Anterior cingulate cortex (tissue), 58 donors: ENCODE measurements at places on chromosomes 2 and 18.

DNA sequence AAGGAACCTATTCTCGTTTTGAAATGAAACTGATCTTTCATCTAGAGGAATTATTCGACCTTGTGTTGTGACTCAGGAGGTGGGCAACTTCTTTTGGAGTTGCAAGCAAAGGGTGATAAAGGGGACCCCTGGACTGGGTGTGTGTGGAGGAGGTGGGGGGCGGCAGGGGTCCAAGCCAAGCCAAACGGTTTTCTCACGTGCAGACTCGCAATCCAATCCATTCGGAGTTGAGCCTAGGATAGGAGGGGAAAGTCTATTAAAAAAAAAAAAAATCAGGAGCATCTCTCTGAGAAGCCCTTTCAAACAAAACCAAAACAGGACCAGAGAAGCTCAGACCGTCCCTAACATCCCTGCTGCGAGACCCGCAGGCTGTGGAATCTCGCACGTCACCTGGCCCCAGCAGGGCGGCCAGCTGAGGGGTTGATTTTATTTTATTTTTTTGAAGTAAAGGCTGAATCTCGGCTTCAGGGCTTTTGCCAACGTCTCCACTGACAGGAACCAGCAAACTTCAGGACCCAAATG is 3.7 kb upstream of the ZEB2 start:
- no peak for DNase-seq

GRCh38 chr2:126660971-126661370 is 5.0 kb downstream of the GYPC start:
- DNase-seq, result no peak

- DNase-seq, result no peak
Measured at GRCh38 chr2:75573145-75573878, 12.6 kb upstream of the EVA1A start.

DNA sequence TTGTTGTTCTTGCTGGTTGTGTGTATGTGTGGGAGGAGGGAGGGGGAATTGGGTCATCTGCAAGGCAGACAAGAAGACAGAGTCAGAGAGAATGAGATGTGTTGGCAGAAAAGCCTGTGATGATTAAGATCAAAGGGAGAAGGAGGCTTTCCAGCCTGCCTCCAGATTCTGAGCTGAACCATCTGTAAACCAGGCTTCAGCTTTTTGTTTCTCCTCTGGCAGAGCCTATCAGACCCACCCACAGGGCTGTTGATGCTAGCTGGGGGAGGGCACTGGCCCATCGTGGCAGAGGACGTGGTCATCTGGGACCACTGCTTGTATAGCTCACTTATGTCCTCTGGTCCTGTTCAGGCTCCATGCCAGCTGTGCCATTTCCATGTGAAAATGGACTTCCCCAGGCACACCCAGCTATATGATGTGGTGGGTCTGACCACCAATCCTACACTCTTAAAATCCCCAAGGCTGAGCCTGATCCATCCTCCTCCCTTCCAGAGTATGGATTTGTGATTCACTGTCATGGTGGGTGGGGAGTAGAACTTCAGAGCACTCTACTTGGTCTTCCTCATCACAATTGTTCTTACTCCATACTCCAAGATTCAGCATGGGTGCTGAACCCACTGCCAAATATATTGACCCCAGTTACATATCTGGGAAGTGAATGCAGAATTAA is 27.8 kb upstream of the COL6A3 start:
- no peak for DNase-seq

DNA sequence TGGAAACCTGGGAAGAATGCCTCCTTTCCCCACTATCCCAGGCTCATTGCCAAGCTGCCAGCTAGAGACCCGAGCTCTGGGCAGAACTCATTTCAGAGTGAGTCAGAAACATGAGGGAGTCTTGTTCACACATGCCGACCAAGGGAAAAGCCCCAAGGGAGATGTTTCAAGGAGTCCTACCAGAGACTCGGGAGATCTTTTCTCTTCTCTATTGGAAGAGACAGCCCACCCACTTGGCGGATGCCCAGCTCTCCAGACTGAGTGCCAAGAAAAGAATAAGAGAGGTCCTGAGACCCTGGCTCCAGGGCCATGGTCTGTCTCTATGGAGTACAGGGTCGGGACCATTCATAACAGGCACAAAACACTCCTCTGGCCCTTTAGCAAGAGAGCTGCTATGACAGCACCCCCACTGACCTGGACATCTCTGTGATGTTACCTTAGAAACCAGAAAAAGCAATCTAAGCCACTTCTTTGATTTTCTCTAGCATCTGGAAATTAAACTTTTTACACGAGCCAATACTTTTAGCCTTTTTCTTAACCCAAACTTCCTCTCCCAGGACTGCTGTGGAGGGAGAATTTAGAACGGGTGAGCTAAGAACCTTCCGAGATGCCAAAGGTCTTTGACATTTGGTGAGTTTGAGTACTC is 18.5 kb upstream of the IGFBP5 start:
- peak; percentile 42 for DNase-seq

- DNase-seq, result no peak
Measured at GRCh38 chr2:58195662-58196061, 45.5 kb downstream of the FANCL start.

DNA sequence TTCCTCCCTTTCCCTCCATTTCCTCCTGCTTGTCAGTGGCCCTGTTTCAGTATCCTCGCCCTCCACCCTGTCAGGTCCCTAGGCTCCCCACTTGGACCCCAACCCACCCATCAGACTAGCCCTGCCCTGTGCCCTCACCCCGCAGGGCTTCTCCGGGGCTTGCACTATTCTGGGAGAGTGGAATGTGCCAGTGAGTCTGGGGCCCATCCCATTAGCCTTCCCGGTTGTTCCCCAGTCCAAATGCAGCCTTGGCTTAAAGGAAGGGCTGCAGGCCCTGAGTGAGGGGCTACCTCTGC is 45.5 kb downstream of the MYO7B start:
- no peak for DNase-seq

DNA sequence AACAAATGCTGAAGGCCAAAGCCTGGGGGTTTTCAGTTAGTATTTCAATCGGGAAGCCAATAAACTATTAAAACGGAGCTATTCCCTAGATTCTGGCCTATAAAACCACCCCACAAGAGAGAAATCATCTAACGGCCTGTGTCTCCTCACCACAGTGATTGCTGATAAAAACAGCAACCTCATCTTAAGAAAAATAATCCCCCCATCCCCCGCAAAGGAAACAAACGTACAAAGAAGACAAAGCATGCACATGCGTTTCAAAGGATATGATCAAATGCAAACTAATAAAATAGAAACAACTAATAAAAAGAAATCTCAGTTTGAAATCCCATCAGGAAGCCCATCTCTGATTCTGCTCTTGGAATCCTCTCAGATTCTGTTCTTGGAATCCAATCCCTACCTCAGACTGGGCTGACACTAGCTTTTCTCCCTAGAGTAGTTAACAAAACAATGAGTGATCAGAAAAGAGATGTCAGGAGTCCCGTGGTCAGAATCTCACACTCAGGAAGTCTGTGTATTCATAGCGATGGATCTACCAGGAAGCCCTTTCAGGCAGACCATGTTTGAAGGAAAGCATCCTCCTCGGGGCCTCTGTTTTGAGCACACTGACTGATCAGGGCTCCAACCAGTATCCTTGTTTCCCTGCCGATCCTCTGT is 150.7 kb downstream of the THADA start:
- DNase-seq, result no peak

DNA sequence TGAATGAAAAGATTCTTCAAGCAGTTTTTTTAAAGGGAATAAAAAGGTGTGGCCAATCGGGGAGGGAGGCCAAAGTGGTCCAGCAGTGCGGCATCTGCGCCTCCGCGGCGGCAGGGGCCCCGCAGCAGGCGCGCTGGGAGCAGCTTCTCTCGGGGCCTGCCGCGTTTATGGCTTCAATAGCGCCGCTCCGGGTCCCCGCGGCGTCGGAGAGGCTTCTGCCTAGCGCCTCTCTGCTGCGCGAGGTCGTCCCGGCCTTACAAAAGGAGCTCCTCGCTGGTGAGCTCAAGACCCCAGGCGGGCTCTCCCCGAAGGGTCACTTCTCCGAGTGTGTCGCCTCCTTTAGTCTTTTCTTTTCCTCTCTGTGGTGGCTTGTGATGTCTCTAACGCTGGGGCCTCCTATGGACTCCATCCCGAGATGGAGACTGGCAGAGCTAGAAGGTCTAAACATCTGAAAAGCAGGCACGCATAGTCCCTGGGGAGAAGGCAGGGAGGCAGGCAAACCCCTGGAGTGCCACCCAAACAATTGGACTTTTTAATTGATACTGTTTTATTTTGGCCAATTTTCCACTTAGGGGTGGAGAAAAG is 67.1 kb downstream of the SUMO1 start:
- no peak for DNase-seq

DNA sequence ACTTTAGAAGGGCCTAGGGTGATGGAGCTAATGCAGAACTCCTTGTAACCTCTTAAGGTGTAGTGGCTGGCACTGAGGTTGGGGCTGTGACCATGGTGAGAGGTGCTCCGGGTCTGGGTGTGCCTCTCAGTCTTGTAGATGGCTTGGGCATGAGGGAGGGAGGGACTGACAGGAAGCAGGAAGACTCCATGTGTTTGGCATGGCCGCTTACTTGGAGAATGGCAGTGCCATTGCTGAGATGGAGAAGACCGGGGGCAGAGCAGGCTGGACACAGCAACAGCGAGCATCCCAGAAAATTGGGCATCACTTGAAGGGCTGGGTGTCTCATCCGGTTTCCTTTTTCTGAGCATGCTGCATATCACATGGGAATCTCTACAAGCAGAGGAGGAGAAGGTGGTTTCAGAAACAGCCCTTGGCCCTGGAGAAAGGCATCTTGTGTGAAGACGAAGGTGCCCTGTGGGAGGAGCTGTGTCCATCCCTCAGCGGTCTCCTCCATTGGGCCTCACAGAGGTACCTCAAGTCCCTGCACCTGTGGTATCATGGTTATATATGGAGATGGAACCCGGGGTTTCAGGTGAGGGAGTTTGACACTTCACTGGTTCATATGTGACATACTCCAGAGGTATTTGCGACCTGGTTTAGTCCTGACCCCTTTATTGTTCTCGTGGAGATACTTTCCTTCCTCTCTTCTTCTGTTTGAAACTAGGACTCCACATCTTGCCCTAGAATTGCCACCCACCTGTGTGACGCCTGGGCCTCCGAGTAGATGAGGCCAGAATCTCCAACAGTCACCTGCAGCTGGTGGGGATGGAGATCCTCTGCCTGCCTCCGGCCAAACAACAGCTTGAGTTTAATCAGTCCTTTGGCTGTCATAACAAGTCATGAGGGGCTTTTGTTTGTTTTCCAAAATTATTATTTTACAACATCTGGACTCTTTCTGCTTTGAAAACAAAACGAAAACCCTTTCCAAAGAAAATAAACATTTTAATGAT is 45.6 kb downstream of the INPP4A start:
- no peak for DNase-seq

DNA sequence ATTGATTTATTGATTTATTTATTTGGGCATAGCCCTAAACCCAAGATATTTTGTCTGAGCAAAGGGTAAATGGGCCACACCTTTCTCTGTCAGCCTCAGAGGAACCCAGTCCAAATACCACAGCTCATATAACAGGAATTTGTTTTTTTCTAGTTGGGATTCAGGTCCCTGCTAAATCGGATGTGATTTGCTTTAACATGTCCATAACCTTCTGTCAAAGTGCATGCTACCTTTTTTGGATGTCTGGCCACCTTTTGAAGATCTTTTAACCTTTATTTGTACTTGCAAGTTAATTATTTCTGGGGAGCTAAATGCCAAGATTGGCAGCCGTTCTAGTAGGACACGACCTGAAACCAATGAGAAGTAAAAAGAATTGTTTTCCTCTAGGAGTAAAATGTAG is 303.2 kb upstream of the UBE2E3 start:
- DNase-seq, result no peak

DNA sequence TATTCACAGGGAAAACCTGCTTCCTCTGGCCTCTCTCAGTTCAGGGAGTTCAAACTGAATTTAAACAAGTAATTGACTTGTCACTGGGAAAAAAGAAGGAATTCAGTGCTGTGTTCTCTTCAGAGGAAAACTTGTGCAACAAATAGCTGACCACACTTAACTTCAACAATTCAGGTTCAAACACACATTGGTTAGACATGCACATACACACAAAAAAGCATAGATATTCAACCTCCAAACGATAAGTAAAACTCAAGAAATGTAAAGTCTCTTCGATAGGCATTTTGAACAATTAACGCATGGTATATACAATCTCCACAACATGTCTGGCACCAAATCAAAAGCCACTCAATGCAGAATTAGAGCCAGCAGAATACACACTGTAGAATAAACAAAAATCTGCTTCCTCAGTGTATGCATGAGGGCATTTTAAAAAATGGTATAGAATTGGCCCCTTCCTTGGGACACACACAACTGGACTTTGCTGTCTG is 269.0 kb downstream of the TCF4 start:
- no peak for DNase-seq

DNA sequence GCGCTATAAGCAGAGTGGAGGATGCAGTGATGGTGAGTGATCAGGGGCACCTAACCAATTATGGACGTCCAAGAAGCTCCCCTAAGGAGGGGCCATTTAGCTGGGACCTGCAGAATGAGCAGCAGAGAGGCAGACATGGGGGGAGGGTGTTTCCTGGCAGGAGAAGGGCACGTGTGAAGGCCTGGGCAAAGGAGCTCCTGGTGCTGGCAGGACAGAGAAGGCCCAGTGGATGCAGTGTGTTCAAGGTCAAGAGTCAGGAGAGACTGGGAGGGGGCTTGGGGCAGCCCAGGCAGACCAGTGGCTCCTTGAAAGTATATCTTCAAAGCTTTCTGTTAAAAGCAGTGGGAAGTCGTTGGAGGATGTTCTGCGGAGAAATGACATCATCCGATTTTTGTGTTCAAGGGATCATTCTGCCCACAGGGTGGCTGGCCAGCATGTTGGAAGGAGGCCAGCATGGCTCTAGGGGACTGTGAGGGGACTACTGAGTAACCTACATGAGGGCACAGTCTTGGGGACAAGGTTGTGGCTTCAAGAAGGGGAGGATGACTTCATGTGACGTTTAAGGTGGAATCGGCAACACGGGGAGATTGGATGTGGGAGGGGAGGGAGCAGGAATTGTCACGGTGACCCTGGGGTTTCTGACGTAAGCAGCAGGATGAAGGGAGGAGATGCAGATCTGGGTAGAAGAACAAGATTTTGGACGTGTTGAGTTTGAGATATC is 9.0 kb upstream of the CIB4 start:
- no peak for DNase-seq

DNA sequence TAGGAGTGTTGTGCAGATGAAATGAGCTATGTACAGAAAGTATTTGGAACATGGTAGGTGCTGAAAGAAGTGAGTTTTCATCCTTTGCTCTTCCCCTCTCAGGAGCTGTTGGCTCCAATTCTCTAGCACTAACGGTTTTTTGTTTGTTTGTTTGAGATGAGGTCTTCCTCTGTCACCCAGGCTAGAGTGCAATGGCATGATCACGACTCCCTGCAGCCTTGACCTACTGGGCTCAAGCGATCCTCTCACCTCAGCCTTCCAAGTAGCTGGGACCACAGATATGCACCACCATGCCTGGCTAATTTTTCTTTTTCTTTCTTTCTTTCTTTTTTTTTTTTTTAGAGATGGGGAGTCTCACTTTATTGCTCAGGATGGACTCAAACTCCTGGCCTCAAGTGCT is 12.8 kb downstream of the ABCG5 start:
- DNase-seq, result no peak
